ENCODE measurements at places on chromosomes 1 and 21. TPM values are rescaled to one million over a fixed set of nuclear protein-coding genes. Genes with fewer than 3 reads are reported as not detected.

Gene LYSMD1
- total RNA-seq, result 14.0 TPM

Gene CD58
- 7.4 TPM for total RNA-seq

Gene LPAR3
- total RNA-seq, result 4.3 TPM

Gene TTC34
- 3.1 TPM for total RNA-seq

Gene PCP4L1
- total RNA-seq, result 1.1 TPM

Gene TMEM81
- total RNA-seq, result 5.1 TPM

Gene SDCCAG8
- total RNA-seq, result 31.6 TPM

Gene CCDC181
- 7.3 TPM for total RNA-seq

Gene CFAP126
- total RNA-seq, result 0.65 TPM

Gene ADAMTS5
- 3.2 TPM for total RNA-seq

Gene ANGPTL3
- not detected for total RNA-seq

Gene SYT14
- total RNA-seq, result 3.7 TPM

Gene UBASH3A
- total RNA-seq, result not detected

- DNase-seq, result no peak
Measured at GRCh38 chr1:197207081-197207480, 60.6 kb upstream of the ASPM start.

- DNase-seq, result no peak
Measured at GRCh38 chr1:112251766-112252506, 144.1 kb upstream of the CTTNBP2NL start.

DNA sequence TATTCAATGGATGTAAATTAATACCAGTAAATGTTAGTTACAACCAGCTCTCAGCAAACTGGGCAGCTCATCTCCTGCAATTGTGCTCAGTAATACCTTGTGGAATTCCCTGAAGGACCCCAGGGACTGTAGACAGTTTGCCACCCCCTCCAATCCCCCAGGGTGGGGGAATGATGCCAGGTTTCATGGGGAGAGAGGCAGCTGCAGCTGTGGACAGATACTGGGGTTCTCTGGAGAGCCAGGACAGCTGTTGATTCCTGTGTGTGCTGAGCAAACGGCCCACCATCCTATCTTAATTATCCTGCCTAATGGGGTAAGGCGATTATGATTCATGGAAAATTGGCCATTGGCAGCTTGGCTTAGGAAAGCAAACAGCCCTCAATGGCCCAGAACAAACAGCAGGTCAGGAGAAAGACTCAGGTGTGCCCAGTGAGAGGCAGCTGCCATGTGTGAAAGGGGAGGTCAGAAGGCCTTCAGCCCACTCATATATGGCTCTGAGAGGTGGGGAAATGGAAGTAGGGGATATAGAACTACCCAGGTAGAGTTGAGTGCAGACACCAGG is 148.9 kb upstream of the CTTNBP2NL start:
- no peak for DNase-seq

GRCh38 chr1:161038523-161039153 is at the start of gene TSTD1:
Gene TSTD1 (minus strand): TSS chr1:161038964. CDS start chr1:161038889, 75 bp downstream.
- peak; percentile 44 for DNase-seq

- no peak for DNase-seq
Measured at GRCh38 chr1:186843931-186844330, 15.2 kb downstream of the PLA2G4A start.

DNA sequence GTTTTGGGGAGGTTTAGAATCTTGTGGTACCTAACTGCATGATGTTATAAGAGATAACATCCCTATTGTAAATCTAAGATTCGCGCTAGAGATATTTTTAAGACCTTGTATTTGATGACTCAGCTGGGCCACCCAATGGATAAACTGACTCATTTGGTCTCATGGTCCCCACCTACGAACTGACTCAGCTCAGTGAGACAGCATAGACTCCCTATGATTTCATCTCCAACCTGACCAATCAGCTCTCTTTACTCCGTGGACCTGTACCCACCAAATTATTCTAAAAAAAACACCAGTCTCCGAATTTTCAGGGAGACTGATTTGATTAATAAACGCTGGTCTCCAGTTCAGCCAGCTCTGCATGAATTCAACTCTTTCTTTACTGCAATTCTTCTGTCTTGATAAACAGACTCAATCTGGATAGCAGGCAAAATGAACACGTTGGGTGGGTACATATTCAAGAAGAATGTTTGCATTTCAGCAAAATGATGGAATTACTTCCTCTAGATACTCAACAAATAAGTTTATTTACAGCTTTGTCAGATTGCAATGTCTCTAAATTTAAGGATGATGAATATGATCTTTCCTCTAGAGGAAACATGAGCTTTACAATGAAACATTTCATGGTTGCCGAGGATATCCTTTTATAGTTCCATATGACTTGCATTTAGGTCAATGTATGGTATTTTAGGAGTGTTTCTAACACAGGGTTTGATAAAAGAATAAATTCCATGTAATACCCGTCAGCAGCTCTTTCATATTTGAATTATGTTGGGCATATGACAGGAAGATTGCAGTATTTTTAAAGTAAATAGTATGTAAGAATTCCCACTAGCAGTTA is 516.6 kb upstream of the RGS18 start:
- no peak for DNase-seq

DNA sequence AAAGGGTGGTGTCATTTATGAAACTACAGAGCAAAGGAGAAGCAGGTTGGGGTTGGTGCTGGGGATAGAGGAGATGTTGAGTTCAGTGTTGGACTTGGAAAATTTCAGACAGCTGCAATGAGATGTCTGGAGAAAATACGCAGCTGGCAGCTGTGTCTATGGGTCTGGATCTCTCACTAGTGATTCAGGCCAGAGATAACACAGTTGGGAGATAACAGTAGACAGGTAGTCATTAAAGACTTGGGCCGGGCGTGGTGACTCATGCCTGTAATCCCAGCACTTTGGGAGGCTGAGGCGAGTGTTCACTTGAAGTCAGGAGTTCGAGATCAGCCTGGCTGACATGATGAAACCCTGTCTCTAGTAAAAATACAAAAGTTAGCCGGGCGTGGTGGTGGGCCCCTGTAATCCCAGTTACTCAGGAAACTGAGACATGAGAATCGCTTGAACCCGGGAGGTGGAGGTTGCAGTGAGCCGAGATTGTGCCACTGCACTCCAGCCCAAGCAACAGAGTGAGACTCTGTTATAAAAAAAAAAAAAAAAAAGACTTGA is 2.5 kb upstream of the TFAP2E start:
- DNase-seq, result no peak

DNA sequence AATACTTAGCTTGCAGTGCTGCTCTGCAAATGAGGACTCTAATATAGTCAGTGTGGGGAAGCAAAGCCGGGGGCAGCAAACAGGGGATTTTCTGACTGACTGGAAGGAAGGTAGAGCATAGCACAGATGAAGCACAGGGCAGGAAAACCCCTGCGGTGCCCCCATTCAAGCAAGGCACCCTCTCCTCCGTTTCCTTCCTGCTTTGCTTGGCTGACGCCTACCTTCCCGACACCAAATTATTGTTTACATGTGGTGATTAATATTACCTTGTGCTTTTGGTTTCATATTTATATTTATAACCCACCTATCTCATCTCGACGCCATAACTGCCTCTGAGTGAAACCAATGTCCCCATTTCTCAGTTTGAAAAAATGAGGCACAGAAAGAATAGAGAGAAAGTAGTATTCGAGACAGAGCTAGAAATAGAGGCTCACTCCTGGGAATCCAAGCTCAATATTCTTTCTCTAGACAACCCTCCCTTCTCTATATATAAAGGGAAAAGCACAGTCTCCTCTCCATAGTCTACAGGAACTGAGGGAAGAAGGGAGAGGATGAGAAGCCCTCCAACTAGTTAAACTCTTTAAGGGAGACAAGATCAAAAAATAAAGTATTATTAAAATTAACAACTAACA is 41.3 kb downstream of the PIK3C2B start:
- no peak for DNase-seq

- no peak for DNase-seq
Measured at GRCh38 chr1:116902723-116903383, 6.9 kb upstream of the PTGFRN start.

- DNase-seq, result no peak
Measured at GRCh38 chr21:14886001-14886400, 178.8 kb downstream of the NRIP1 start.

- DNase-seq, result no peak
Measured at GRCh38 chr1:112711670-112712069, 3.5 kb downstream of the PPM1J start.

DNA sequence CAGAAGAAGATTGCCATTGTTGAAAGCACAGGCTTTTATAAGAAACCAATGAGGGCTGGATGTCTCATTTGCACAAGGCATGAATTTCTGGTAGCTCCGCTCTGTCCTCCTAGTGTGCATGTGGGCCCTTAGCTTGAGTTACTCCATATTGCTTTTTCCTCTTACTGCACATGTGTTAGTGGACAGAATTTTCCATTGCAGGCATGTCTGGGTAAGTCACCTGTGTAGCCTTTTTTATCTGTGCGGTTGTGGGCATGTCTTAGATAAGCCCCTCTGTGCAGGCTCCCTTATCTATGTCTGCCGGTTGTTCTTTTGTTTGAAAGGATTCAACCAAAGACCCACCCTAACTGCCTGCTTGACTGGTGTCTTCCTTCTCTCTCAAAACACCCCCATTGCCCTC is 7.2 kb upstream of the CLCA1 start:
- no peak for DNase-seq

GRCh38 chr1:230796626-230797025 is 49.4 kb downstream of the CAPN9 start:
- DNase-seq, result no peak

DNA sequence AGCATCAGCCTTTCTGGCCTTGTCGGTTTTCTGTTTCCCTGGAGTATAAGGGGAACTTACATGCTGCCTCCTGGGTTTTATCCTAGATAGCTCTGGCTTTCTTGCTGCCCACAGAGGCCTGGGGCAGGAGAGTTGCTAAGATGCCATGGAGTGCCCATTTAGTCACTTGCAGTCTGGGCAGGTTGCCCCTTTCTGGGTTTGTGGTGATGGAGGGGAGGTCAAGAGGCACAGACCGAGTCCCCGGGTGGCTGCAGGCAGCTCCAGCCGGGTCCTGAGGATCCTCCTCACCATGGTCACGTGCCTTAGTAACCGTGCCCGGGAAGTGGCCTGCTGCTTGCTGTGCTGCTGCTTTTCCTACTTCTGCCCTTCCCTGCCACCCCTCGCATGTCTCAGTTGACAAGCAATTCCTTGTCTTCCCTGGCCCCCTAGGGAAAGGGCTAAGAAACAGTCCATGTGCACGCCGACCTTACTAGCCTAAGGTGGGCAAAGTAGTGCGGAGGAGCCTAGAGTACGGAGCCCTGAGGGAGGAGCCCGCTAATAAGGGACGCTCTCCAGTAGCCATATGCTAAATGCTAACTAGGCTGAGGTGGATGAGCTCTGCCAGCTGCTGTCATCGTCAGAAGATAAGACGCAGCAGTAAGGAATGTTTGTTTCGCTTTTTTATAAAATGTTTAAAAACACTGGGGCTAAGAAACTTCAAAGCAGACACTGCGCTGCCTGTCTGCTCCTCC is 34.8 kb downstream of the CLCA1 start:
- DNase-seq, result no peak

- DNase-seq, result no peak
Measured at GRCh38 chr21:45082736-45083135, 8.4 kb downstream of the ADARB1 start.

- no peak for DNase-seq
Measured at GRCh38 chr1:207404849-207405525, 49.1 kb upstream of the CR2 start.

DNA sequence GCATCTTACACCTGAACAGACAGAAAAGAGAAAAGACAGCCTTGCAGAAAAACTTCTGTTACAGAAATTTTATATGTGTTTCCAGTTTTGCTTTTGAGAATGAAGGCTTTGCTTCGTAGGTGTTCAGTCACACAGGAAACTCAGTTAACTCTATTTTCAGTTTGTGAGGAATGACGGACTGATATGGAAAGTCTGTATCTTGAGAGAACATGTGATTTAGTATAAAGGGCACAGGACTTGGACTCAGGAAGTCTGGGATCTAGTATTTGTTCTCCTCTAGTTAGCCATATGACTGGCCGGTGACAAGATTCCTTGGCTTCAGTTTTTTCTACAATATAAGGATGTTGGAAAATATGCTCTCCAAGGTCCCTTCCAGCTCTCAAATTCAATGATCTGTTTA is 149.1 kb downstream of the OLFM3 start:
- no peak for DNase-seq

DNA sequence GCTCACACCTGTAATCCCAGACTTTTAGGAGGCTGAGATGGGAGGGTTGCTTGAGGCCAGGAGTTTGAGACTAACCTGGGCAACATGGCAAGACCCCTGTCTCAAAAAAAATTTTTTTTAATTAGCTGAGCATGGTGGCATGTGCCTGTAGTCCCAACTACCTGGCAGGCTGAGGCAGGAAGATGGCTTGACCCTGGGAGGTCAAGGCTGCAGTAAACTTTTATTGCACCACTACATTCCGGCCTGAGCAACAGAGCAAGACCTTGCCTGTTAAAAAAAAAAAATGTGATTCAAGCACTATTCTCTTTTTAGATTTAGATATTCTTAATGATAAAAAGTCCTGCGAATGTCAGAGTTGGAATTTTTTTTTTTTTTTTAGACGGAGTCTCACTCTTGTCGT is 102.5 kb upstream of the L1TD1 start:
- no peak for DNase-seq

DNA sequence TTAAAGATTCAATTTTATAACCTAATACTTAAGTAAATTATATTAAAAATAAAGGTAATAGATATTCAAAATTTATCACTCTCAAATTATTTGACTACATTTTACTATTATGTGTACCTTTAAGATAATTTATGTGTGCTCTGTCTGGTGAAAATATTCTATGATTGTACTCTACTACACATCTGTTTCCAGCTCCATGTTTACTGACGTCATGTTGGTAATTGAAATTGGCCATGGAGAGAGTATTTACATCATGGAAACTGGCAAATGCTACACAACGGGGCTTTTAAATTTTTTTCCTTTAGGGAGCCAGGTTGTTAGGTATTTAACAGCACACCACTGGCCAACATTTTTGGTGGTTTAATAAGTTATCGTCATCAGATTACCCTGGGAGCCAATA is 204.5 kb upstream of the KIAA0040 start:
- DNase-seq, result no peak

- no peak for DNase-seq
Measured at GRCh38 chr1:70504176-70504820, 93.2 kb downstream of the CTH start.

- DNase-seq, result no peak
Measured at GRCh38 chr1:116666187-116667077, 1.1 kb downstream of the IGSF3 start.

DNA sequence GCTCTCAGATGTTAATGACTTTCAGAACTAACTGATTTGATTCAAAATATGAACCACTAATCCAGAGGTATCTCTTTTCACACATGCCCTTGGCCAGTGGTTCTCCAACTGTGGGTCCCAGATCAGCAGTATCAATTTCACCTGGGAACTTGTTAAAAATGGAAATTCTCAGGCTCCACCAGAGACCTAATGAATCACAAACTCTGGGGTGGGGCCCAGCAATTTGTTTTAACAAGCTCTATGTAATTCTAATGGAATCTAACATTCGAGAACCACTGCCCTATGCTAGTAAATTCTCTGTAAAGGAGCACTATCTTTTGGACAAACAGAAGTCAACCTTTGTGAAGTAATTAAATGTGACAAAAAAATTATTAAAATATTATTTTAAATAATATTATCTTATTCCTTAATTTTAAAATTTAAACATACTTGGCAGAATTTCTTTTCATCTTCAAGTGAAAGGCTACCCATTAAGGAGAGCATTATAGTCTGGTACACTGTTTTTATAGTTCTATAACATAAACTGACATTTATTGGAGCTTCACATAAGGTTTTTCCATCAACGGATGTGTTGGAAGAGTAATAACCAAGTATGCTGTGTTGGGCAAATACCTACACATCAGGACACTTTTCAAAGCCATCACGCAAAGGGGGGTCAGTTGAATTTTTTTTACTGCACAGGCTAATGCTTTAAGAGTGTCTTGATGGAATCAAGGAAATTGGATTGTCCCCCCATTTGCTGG is 130.4 kb downstream of the LHX4 start:
- no peak for DNase-seq

Data from progenitor cell of endocrine pancreas (in vitro differentiated cells).